ENCODE measurements at places on chromosomes 5 and 9.

DNA sequence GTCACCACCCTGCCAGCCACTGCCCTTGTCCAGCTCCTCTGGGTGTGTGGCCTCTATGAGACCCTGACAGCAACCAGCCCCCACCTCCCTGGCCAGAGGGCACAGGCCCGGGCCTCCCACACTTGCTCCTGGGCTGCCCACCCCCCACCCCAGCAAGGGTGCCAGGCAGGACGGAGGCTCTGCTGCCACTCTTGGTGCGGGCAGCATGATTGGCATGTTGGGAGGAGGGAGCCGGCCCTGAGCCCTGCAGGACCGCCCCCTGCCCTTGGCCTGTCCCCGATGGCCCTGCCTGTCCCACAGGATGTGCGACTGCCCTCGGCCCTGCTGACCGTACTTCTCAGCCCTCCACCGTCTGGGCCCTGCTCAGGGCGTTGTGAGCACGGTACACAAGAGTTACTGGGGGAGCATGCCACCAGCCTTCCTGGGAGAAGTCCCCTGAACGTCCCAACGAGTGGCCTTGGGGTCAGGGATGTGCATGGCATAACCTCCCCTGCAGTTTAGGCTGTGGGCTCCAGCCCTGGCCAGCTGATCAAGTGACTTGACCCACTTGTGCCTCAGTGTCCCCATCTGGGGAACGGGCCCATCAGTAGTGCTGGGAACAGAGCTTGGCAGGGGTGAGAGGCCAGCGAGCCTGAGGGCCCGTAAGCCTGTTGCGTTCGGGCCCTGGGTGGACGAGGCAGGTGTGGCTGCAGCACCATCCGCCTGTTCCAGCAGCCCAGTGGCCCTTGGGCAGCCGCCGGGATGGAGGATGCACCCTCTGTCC lies 16.0 kb downstream of the GPSM1 start:
- no peak for DNase-seq

DNA sequence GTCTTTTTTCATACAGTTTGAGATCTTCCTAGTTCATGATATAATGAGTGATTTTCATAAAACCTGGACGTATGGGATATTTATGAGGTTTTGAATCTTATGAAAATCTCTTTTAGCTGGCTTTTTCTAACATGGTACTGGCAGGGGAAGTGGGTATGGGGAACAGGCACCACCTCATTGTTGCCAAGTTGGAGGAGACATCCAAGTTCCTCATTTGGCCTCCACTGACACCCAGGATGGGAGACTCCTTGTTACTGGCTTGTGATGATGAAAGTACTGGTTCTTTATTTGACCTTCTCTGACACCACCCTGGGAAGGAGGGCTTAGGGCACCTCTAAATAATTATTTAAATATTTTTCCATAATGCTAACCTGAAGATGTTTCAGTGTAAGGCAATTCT lies 4.0 kb upstream of the TNPO1 start:
- no peak for DNase-seq

GRCh38 chr5:145847499-145848497 lies 12.7 kb upstream of the PRELID2 start:
- DNase-seq, result no peak

- DNase-seq, result no peak
Observed at GRCh38 chr5:56598941-56599340, 216.4 kb upstream of the MAP3K1 start.

DNA sequence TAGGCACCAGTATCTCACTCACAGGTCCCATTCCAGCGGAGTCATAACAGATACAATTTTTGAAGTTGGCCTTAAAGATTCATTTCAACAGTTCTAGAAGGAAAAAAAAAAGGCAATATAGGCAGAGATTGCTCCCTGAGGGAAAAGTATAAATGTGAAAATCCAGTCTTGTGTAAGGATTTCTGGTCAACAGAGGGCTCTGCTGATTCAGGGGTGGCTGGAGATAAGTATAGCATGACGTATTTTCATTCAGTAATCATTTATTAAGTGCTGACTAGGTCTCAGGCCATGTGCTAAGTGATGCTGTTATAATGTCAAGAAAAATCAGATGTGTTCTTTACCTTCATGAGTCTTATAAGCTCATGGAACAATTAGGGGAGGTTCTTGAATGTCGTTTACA lies 377.3 kb upstream of the MEF2C start:
- no peak for DNase-seq

GRCh38 chr9:94941211-94941875 lies 214.8 kb downstream of the AOPEP start:
- DNase-seq, result no peak

GRCh38 chr9:126058011-126058531 lies 268.6 kb upstream of the MVB12B start:
- no peak for DNase-seq

DNA sequence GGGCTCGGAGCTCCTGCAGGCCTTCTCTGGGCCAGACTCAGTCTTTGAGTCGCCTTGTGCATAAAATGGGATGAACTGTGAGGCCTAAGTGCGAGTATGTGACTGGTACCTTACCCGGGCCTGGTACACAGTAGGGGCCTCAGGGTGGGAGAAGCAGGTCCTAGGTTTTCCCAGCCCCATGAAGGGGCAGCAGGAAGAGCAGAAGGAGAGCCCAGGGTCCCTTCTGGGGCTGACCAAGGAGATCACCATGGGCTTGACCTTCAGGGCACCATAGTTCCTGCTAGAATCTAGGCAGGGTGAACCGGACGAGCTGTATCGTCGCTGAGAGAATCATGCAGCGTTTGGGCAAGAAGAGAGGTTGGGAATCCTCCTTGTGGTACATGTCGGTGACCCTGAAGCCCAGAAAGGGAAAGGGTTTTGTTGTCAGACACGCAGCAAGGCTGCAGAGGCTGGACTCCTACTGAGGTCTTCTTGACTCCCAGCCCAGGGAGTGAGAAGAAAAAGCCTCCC lies 373 bp upstream of the PHYKPL start:
- no peak for DNase-seq

GRCh38 chr5:168244838-168245559 lies 46.4 kb upstream of the WWC1 start:
- no peak for DNase-seq

DNA sequence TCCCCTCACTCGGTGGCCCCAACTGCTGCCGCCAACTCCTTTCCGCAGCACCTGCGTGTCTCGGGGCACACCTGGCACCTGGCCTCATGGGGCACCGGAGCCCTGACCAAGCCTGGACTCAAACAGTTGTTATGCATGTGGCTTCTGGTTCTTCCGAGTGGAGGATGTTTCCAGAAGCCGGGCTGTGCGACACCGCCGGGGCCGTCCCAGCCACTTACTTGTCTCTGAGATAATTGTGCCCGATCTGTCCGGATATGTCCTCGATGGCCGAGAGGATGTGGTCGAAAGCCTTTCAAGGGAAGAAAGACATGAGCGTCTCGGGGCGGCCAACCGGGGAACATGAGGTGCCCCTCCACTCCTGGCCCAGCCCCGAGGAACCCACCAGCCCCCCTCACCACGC lies 38.4 kb downstream of the EXOC3 start:
- no peak for DNase-seq

DNA sequence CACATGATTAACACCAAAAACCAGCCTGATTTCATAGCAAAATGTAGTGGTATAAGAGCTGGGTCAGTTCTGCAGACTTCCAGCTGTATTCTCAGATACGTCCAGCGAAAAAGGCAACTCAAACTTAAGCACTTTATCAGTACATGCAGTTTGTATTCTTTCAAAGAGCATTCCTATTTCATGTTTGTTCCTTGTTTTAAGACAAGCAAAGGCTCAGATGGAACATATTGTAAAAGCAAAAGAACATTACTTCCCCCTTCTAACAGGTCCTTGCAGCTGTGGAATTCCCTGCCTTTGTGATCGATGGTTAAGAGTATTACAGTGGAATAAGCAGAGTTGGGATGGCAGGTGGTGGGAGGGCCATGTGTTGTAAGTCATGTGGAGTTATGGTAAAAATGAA lies 86.3 kb upstream of the GRHPR start:
- no peak for DNase-seq

- no peak for DNase-seq
Observed at GRCh38 chr5:151492729-151493128, 45.3 kb downstream of the SLC36A1 start.

Data from activated gamma-delta T cell treated with anti-CD3 and anti-CD28 coated beads, Interleukin-2, amount 50 U/mL, for 16 hours (primary cell).